ENCODE measurements at places on chromosomes 2 and 18.

GRCh38 chr2:133676392-133677130 lies 108.3 kb upstream of the NCKAP5 start:
- DNase-seq = peak; percentile 34

- DNase-seq = no peak
Observed at GRCh38 chr2:88018909-88019308, 2.6 kb upstream of the RNU2-63P start.

GRCh38 chr18:37869051-37869450 lies 303.5 kb upstream of the CELF4 start:
- DNase-seq = no peak

GRCh38 chr2:48991415-48992131 lies 162.7 kb downstream of the FSHR start:
- DNase-seq = no peak

- no peak for DNase-seq
Observed at GRCh38 chr18:65924904-65925303, 174.1 kb downstream of the CDH7 start.

GRCh38 chr2:62038975-62039771 lies 133.7 kb downstream of the COMMD1 start:
- peak; percentile 67 for DNase-seq

GRCh38 chr2:68441179-68441993 lies 25.7 kb downstream of the FBXO48 start:
- peak; percentile 65 for DNase-seq

GRCh38 chr2:37671009-37671815 lies at the start of gene CDC42EP3:
TSS of gene CDC42EP3 (minus strand) at chr2:37671642. CDS start at chr2:37646587, 25,055 bp downstream.
- no peak for DNase-seq

- DNase-seq = no peak
Observed at GRCh38 chr2:121051311-121051710, 233.7 kb downstream of the TFCP2L1 start.

DNA sequence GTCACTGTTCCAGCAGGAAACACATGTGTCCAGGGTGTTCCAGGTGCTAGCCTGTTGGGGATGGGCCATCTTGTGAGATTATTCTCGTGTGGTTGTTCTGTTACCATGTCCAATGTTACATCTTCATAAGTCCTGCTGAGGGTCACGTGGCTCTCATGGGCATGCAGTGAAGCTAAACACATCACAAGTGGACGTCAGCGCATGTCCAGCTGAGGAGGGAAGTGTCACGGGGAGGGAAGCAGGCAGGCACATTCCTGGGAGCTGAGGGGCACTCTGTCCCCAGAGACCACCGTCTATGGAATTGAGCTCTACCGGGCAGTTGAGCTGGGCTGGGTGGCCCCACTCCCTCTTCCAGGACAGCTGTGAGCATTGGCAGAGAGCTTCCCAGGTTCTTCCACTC lies 155.3 kb upstream of the TWIST2 start:
- no peak for DNase-seq
